Stimulated activated CD4-positive, alpha-beta T cell treated with anti-CD3 and anti-CD28 coated beads, Interleukin-15, amount 100 ng/mL, for 24 hours (primary cell): ENCODE measurements at places on chromosomes 11 and 22.
A peak's percentile ranks its signal among the peaks of the same experiment; 100 is the strongest.

DNA sequence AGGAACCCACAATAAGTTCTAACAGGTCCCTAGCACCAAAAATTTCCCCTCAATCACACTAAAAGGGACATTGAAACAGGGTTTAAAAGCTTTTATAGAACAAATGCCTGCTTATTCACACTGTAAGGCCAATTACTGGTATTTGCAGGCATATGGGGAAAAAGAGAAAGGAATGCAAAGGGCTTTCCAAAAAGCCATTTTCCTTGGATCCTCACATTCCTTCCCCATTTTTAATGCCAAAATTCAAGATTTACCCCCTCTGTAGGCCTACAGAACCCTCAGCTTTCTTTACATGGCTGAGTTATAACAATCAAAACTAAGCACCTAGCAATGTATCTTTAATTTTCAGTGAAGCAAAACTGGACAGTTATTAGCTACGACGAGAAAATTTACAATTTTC is 102.0 kb downstream of the SBF2 start:
- DNase-seq = no peak

DNA sequence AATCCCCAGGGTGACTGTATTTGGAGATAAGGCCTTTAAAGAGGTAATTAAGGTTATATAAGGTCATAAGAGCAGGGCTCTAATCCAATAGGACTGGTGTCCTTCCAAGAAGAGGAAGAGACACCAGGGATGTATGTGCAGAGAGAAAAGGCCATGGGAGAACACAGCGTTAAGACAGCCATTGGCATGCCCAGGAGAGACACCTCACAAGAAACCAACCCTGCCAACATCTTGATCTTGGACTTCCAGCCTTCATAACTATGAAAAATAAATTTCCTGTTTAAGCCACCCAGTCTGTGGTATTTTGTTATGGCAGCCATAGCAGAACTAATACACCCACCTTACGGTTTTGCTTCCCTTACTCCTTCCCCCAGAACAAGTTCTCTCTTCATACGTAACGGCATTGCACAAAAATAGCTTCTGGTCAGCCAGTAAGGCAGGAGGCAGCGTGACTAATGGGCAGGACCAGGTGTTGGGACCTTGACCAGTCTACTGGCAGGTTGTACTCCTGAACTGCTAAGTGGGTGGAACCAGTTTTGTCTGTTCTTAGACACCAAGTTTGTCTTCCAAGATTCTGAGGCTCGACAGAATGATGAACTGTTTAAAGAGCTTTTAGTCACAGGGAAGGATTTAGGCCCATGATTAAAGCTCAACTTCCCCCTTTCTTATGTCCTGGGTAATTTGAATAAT is 31.9 kb upstream of the UPB1 start:
- no peak for DNase-seq

DNA sequence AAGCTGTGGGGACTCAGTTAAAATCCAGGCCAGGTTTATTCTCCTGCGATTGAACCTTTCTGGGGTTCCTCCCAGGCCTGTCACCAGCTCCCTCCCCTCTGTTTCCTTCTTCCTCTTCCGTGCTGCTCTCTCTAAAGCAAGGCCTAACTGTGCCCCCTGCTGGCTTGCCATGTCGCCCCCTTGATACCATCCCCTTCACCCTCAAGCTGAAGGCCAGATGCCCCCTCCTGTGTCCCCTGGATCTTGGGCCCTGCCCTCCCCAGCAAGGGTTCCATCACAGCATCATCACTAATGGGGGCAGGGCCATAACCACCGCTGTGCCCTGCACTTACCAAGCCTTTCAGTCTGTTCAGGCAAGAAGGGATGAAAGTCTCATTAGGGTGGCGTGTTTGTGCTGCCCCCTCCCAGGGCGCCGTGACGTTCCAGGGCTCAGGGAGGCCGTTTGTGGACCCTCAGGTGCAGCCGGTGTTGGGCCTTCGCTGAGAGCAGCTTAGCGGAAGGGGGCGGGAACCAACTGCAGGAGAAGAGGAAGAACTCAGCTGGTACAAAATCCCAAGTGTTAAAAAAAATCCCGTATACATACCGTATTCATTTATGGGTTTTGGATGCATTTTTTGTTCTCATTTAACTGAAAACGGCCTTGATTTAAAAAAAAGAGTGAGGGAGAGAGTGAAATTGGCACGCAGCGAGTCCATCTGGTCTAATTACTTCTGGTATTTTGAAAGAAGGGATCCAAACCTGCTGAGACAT is 69.9 kb downstream of the MPPED1 start:
- peak; percentile 19 for DNase-seq

- DNase-seq = no peak
These were observed 276.3 kb upstream of the RAG2 start for GRCh38 chr11:36874291-36874690.

DNA sequence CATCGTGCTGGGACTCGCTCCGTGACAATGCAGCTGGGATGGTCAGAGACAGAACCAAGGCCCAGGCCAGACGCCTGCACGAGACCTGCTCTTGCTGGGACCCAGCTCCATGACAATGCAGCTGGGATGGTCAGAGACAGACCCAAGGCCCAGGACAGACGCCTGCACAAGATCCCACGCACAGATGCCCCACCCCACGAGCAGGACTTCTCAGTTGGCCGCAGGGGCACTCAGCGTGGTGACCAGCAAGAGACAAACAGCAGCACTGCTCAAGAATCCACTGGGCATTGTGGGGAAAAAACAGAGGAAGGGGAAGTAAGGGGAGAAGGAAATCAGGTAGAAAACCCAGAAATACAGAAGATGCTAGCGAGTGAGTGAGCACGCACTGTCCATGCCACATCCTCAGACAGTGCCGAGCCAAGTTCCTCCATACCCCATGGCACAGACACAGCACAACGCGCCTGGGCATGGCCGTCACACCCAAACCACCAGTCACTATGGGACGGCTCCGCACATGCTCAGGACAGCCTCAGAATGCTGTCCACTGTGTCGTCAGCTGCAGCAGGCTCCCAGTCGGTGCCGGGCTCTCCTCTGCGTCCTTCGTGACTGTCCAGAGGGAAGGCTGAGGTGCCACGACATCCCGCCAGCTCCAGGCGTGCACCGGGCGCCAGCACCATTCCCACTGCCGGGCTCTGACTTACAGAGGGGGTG is 44.5 kb downstream of the BRD1 start:
- DNase-seq = no peak

DNA sequence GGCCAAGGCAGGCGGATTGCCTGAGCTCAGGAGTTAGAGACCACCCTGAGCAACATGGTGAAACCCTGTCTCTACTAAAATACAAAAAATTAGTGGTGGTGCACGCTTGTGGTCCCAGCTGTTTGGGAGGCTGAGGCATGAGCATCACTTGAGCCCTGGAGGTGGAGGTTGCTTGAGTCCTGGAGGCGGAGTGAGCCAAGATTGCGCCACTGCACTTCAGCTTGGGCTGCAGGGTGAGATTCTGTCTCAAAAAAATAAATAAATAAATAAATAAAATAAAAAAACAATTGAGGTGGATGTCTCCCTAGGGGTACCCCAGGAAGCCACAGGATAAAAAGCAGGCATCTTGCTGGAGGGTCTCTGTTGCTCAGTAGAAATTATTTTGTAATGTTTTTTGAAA is 14.1 kb downstream of the PTPRJ start:
- no peak for DNase-seq

DNA sequence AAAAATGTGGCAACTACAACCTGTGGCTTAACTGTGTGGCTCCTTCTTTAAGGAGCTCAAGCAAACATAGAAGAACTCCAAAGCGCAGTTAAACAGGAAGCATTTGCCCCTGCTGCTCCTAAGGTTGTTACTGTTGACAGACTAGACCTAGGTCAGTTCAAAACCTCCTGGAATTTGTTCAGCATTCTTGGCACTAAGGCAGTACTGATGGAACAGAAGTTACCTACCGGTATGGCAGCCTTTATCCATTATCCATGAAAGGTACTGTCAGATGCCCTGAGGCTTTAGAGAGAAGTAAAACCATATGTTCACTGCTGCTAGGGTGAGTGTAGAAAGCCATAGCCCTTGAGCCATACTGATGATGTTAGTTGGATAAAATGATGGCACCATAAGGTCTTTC is 916.5 kb upstream of the FAT3 start:
- no peak for DNase-seq

DNA sequence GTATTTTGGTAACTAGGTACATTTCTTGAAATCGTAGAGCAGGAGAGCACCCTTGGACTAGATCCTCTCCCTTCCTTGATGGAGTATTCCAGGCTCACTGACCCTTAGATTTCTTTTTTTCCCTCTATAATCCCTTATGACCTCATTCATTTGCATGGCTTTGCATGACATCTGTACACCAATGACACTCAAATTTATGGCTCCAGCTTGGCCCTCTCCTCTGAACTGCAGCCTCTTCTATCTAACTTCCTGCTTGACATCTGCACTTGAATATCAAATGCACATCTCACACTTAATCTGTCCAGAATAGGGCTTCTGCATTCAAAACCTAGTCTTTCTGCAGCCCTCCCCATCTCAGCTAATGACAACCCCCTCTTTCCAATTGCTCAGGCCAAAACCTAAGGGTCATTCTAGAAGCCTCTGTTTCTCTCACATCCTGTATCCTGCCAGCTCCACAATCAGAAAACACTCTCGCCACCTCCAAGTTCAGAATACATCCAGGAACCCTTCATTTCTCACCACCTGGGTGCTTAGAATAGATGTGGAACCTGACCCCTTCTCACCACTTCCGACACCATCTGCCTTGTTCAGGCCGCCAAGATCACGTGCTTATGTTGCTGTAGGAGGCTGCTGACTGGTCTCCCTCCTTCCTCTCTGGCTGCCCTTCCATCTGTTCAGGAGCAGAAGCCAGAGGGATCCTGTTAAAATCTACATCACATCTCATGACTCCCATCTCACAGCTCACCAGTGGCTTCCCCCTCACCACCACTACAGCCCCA is 138.9 kb upstream of the MTNR1B start:
- DNase-seq = no peak

- DNase-seq = peak; percentile 16
These were observed 132.6 kb upstream of the HSD17B12 start for GRCh38 chr11:43547889-43548381.

- DNase-seq = no peak
These were observed 2.4 kb downstream of the SHISA8 start for GRCh38 chr22:41912338-41913039.
